ENCODE measurements at places on chromosomes 1 and 21.

- no peak for DNase-seq
Observed at GRCh38 chr1:116528329-116529083, 42.3 kb downstream of the CD58 start.

- DNase-seq = no peak
Observed at GRCh38 chr1:244836584-244836983, 1.1 kb downstream of the COX20 start.

GRCh38 chr1:61299463-61299862 is 217.1 kb downstream of the NFIA start:
- DNase-seq = no peak

DNA sequence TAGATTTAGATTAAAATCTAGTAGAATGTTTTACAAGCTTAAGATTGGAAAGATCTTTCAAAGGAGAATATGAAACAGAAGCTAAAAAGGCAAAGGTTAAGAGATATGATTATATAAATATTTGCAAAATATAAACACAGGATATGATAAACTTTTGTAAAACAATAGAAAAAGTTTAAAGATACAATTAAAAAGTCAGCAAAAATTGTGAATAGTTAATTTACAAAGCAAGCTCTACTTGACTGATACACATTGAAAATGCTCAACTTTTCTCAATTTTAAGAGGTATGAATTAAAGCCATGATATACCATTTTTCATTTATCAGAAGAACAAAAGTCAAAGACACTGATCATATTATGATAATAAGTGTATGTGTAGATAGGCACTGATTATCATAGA is 21.0 kb downstream of the RAB3GAP2 start:
- DNase-seq = no peak

DNA sequence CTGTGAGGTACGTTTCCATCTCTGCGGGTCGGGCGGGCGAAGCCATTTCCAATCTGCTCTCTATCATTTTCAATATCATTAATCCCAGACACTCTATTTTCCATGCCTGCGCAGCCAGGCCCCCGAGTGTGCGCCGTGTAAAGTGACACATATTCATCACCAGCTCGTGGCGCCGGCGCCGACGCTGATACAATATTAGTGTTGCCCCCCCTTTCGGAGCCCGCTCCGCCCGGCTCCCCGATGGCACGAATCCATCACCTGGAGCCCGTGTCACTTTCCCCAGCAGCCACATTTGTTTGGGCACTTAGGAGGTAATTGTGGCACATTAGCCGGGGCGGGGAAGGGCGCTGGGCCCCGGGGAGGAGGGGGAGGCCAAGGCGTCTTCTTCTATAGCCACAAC is 33.7 kb upstream of the DMBX1 start:
- no peak for DNase-seq

- DNase-seq = peak; percentile 56
Observed at GRCh38 chr1:220908757-220909156, 29.5 kb downstream of the HLX start.

DNA sequence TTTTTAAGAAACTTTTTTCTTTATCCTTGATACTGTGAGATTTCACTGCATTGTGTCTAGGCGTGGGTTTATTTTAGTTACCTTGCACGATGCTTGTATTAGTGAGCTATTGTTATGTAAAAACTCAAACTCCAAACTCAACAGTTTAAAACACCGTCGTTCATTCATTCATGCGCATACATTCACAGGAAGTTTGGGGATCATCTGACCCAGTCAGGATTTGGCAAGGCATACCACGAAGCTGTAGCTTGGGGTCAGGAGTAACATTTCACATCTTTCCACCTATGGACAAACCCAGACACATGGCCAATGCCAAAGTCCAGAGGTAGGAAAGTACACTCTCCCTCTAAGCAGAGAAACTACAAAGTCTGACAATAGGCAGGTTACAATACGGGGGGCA is 324.6 kb upstream of the CHRM3 start:
- DNase-seq = no peak

All from KBM-7 (cell line).